ENCODE measurements at places on chromosomes 2 and 18.
A peak's percentile ranks its signal among the peaks of the same experiment; 100 is the strongest.

- DNase-seq = no peak
Observed at GRCh38 chr2:98164256-98164655, 77.3 kb downstream of the VWA3B start.

- no peak for DNase-seq
Observed at GRCh38 chr2:8567469-8568260, 114.2 kb upstream of the ID2 start.

DNA sequence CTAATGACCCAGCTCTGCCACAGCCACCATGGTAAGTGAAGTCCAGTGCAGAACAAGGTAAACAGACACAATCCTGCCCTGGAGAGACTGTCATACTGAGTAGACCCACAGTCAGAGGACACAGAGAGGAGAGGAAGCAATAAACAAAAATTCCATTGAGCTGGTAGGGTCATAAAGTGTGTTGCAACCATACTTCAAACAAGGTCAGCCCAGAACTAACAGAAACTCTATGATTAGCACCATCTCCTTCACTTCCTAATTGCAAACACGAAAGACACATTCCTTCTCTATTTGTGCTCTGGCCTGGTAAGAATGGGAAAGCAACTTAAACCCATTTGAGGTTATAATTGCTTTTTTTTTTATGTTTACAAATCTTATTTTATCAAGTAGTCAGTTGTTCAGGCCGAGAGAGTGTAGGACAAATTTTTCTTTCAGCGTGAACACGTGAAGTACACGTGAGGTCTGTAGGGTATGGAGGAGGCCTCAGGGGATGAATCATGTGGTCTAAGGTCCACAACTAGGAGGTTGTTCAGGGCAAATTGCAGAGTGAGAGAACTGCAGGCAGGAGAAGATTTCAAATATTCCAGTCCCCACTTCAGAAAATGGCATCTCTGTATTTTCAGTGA, 71.4 kb upstream of the GLS start:
- no peak for DNase-seq

- DNase-seq = peak; percentile 35
Observed at GRCh38 chr2:26245231-26245732, 543 bp downstream of the HADHB start.

- DNase-seq = no peak
Observed at GRCh38 chr18:3305354-3305762, 43.4 kb downstream of the MYL12B start.

GRCh38 chr2:23606968-23607367, 222.0 kb downstream of the KLHL29 start:
- DNase-seq = no peak

DNA sequence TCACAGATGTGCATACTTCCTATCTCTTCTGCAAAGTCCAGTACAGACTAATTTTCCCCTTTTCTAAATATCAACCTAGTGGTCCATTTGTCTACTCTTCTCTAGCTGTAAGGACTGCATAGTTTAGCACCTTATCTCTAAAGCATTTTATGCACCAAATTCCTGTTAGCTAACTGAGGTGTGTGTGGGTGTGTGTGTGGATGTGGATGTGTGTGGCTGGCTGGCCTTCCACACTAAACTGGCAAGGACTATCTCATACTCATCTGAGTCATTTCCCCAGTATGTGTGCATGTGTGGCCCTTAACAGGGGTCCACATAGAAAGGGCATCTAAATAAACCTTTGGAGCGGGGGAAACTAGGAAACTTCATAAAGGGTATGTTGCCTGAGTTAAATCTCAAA, 139.6 kb downstream of the TTC32 start:
- DNase-seq = no peak

GRCh38 chr2:135142323-135142722, 90.2 kb downstream of the RAB3GAP1 start:
- no peak for DNase-seq

DNA sequence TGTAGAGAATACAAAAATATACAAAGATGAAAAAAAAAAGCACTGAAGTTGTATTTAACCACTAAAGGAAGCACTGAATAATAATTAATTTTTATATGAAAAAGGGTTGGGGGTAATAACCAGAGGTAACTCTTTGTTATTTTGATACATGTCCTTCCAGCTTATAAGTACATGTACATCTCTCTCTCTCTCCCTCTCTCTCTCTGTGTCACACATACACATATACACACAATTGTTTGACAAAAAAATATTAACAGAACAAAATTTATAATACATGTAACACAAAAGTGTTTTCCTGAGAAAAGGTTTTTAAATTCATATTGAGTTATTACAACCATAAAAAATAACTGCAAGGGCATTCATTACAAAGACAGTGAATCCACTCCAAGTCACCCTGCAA, 4.6 kb downstream of the WIPF1 start:
- DNase-seq = no peak

DNA sequence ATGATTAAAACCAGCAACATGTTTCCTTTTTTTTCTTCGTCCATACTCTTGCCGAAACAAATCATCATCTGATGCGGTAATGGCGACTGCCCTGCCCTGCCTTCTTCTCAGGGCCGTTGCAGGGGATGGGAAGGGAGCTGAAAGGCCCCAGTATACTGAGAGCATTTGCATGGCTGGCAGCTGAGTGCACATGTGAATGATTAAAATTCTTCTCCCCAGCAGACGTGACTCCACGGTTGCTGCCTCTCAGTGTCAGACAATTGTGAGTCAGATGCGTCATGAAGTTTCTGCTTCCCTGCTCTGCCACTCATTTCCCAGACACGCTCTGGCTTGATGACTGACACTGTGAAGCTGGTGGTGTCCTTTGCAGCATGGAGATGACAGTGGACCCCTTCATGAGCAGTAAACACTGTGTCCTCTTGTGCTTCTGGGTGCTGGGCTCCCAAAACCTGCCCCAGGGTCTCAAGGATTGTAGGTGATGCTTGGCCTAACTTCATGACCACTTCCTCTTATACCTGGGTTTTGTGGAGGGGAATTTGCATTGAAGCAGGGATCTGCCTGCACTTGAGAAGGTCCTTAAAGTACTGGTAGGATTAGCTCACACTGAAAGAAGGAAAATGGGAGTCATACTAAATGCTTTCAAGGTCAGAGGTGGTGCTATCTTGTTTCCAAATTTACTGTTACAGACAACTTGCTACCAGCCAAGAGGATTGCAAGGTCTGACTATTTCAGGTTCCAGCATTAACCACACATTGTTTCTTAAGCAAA, 222.5 kb upstream of the COPS8 start:
- DNase-seq = no peak

- DNase-seq = no peak
Observed at GRCh38 chr2:194718881-194719280, 938.1 kb upstream of the SLC39A10 start.

GRCh38 chr2:127574656-127575055, 39.2 kb downstream of the MYO7B start:
- DNase-seq = no peak

DNA sequence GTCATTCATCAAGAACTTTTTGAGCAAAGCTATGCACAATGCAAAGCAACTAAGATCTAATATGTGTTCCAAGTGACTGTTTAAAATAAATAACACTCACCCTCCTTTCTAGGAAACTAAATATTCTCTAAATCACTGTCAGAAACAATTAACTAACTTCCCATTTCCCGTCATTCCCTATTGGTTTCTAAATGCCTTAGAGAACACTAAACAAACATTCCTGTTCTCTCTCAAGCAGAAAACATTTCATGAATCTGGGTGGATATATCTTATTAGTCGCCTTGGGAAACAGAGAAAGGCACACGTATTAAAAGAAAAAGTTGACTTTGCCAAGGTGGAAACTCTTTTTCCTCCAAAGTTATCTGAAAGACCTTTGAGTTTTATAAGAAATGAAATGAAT, 735.2 kb downstream of the MBD2 start:
- no peak for DNase-seq

DNA sequence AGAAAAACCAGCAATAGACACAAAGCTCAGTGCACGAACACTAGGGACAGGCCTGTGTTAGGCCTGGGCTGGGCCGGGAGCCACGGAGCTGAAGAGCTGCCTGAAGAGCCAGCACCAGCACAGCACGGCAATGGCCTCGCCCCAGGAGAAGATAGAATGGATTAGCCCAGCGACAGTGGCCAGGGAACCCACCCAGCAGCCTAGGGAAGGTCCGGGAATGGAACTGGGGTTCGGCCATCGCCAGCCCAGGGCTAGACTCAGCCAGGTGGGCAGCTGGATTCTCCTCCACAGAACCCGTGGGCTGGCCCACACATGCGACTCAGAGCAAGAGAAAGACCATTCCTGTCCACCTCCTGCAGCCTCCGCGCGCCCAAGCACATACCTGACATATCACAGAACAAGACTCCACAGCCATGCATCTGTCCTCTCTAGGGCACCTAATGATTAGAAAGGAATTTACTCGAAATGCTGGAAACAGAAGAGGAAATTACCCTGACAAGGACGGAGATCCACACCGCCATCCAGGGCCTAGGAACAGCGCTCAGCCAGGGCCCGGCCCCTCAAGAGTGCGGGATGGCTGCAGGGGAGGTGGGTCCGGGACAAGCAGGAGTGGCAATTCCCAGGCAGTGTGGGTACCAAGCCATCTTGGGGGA, 82.8 kb downstream of the TMEM18 start:
- no peak for DNase-seq

- no peak for DNase-seq
Observed at GRCh38 chr2:103287746-103288145, 525.9 kb downstream of the TMEM182 start.

DNA sequence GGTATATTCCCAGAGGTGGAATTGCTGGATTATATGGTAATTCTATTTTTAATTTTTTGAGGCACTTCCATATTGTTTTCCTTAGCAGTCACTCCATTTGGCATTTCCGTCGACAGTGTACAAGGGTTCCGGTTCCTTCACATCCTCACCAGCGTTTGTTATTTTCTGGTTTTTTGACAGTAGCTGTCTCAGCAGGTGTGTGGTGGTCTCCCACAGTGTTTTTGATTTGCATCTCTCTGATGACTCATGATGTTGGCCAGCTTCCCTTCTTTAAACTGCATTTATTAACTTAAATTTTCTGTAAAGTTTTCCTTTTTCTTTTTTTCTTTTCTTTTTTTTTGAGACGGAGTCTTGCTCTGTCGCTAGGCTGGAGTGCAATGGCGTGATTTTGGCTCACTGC, 19.7 kb downstream of the SH3BP4 start:
- DNase-seq = no peak

DNA sequence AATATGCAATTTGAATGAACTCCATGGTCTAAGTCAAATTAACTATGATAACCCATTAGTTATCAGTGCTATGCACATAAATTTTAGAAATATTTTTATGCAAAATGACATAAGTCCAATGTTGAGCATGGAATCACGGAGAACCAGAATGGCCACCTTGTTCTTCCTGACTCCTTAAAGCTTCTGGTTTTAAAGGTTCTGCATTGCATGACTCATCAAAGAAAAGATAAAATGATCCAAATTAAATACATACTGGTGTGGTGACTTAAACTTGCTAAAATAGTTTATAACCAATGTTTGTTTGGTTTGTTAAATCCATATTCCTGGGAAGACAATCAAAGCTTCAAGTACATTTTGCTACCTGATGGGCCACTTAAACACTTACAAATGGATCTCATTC, 1146.9 kb upstream of the NRXN1 start:
- DNase-seq = no peak

GRCh38 chr2:192500550-192501200, 305.9 kb upstream of the TMEFF2 start:
- DNase-seq = no peak

- DNase-seq = no peak
Observed at GRCh38 chr2:37838541-37839167, 86.4 kb upstream of the RMDN2 start.

- no peak for DNase-seq
Observed at GRCh38 chr2:64289251-64289650, 145.0 kb upstream of the PELI1 start.

- no peak for DNase-seq
Observed at GRCh38 chr18:52950155-52950554, 610.2 kb downstream of the DCC start.

DNA sequence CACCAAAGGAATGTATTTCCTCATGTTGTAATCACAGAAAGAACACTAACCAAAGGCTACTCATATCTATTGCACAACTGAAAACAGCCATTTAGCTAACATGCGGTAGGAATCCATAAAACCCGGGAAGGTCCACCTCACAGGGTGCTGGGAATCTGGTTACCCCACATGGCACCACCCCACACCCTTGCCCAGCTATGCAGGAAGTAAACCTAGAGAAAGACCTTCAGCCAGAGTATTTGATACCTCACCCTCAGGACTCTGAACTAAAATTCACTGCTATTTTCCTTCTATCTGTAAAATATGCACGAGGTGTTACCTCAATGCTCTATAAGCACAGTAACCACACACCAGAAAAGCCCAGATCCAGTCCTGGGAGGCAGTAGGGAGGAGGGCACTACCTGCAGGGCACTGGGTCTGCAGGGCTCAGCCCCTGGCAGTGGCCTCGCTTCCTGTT, 45.8 kb downstream of the PTPN2 start:
- no peak for DNase-seq

DNA sequence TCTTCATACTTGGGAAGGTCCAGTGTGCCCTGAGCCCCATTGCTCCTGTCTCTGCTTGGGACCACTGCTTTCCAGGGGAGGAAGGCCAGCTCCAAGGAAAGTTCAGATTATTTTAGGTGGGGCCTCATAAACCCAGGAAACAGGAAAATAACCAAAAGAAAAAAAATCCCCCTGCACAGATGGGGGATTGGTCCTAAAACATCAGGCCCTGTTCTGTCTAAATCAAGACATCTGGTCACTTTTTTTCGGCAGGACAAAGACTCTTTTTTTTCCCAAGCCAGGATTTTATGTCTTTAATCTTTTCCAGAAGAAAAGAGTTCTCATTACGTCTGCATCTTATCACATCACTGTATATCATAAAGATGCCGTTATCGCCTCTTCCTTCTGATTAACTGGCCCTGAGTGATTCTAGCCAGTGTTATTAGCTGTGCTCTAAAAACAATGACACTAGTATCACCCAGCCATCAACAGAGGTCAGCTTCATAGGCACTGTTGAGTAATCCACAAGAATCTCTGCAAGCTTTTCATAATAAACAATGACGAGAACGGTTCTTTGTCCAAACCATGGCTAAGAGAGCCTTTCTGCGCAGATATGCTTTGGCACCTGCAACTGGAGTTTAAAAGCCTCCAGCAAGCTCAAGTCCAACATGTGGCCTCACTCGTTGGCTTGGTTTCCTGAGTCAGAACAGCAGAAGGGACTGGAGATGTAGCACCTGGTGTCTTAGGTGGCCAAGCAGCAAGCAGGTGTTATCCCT, 138.2 kb downstream of the VAPA start:
- no peak for DNase-seq

DNA sequence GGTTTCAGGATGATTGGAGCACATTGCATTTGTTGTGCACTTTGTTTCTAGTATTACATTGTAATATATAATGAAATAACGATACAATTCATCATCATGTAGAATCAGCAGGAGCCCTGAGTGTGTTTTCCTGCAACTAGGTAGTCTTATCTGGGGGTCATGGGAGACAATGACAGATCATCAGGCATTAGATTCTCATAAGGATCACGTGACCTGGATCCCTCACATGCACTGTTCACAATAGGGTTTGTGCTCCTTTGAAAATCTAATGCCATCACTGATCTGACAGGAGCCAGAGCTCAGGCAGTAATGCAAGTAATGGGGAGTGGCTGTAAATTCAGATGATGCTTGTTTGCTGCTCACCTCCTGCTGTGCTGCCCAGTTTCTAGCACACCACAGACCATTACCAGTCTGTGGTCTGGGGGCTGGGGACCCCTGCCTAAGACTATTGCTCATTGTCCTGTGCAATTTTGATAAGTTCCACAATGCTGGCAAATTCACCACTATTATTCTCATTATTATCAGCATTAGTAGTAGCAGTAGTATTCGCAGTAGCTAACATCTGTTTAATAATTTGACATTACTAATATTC, 428.7 kb upstream of the TNP1 start:
- no peak for DNase-seq

Measured in stimulated activated CD4-positive, alpha-beta T cell treated with anti-CD3 and anti-CD28 coated beads, Interleukin-1b, Interleukin-23, amount 100 ng/mL, for 1 hour (primary cell).